ENCODE measurements at places on chromosomes 3 and 15.
A peak's percentile ranks its signal among the peaks of the same experiment; 100 is the strongest.

DNA sequence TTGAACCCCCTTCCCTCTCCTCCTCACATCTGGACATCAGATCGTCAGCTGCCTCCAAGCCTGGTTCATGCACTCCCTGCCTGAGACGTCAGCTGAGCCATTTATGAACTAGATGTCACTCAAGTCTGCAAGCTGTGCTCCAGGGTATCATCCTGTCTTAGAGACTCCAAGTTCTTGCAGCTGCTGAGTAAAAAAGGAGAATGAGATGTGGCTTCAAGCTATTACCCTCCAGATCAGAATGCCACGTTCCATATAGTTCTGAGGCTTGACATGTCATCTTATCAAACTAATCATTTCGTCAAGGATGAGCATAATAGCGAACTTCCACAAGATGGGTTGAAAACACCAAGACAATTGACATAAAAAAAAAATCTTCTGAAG is 766.3 kb downstream of the TBL1XR1 start:
- DNase-seq = no peak

DNA sequence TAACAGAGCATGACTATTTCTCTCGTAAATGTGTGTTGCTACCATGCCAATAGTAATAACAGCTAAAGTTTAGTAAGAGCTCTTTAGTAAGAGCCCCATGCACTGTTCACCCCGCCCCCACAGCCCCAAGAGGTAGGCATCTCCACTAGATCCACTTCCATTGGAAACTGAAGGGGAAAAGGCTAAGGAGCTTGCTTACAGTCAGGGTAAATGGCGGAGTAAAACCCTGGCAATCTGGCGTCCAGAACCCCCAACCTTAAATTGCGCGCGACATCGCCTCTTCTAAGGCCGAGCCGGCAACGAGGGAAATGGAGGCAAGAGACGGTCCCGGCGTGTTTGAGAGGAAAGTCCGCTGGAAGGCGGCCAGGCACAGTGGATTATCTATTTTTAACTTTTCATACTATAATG is 654 bp upstream of the C3orf38 start:
- no peak for DNase-seq

DNA sequence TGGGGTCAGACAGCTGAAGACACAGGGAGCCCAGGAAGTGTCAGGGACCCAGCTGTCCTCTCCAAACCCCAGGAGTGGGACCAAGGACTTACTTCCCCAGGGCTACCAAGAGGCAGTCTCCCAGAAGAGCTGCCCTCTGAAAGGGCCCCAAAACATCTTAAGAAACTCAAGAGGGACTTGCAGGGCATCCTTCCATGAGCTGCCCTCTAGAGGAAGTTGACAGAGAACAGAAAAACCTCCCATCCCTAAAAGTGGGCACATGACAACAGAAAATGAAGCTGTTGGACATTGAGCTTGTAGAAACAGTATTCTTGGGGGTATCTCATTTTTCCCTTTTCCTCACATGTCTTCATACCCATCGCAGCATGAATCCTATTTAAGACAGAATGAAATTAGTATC is 58.9 kb downstream of the MECOM start:
- no peak for DNase-seq

DNA sequence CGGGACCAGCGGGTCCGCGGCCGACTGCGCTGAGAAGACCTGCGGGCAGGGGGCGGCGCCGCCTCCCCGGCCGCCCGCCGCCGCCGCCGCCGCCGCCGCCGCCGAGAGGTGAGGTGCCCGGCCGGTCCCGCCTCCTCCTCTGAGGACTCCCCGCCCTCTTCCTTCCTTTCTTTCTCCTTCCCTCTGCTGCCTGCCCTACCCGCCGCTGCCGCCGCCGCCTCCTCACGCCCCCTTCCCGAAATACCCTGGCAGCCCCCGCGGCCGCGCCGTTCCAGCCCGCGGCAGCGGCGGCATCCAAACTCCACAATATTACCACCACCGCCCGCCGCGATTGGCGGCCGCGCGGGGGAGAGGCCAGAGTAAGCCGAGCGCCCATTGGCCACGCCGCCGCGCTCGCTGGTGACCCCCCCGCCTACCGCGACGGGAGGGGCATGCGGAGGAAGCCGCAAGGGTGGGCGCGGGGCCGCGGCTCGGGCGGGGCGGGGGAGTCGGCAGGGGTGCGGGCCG is 61.8 kb upstream of the ANKRD28 start:
- peak; percentile 78 for DNase-seq

DNA sequence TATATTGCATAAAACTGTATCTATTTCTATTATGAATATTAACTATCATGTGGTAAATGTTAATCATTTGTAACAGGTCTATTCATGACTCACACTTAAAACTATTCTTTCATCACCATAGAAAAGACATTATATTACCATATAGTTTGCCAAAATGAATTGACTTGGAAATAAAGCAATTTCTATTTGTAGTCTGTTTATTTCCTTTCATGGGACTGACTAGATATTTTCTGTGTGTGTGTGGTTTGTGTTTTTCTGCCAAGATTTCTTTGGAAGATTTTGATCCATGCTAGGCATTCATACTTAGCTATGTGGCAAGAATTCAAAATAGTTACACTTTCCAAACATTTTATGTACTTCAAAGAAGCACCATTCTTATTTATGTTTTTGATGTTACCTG is 522.5 kb upstream of the AGTR1 start:
- no peak for DNase-seq

- DNase-seq = no peak
Observed at GRCh38 chr3:35931867-35932266, 292.5 kb downstream of the ARPP21 start.

DNA sequence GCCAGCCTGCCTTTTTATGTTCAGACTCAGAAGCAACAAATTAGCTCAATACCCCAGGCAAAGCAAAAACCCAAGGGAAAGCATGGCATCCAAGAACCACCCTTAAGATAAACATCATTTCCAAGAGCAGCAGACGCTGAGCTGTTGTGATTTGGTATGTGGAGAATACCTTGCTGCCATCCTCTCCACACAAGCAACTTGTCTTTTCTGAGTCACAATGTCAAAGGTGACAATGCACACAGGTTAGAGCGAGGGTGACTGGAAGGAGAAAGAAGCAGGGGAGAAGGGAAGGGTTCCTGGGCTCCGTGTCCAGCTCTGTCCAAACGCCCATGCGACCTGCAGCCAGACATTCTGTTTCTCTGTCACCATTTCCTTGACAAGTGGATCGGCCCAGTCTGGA is 6.0 kb downstream of the PCSK6 start:
- DNase-seq = no peak

DNA sequence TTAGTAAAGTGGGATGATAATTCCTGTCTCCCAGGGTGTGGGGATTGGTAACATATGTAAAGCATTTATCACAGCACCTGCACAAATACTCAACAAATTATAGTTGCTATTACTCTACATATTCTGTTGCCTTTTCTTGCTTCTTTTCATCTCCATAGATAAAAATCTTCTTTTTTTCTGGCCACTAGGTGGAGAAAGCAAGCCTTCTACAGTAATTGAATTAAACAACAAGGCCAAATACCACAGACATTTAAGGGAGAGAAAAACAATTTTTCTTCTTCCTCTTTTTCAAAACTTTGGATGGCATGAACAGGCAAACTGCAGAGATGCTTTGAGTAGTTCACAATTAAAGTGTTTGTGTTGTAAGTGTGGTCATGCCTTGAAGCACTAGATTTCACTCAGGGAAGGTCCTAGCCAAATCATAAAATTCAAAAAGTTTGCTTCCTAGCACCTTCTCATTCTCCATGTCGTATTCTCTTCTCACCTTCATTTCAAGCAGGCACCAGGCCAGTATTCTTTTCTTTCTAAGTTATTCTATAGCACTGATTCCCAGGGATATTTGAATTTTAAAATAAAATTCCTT is 493.4 kb upstream of the TGFBR2 start:
- DNase-seq = no peak

GRCh38 chr3:113377158-113377557 is 64.1 kb downstream of the CFAP44 start:
- DNase-seq = no peak

DNA sequence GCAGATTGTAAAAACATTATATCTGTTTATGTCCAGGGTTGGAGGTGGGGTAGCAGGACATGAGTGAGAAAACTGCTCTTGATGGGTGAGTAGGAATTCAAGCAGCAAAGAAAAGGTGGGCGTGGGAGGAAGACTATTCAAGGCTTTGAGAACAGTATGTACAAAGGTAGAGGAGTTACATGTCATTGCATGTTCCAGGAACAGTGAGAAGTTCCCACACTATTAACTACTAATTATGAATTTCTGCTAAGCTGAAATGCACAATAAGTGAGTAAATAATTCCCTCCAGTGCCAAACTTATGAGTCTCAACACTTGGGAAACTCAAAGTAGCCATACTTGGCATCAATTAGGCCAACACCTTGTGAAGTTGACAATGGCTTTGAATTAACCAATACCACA is 80.1 kb downstream of the SRGAP3 start:
- no peak for DNase-seq

DNA sequence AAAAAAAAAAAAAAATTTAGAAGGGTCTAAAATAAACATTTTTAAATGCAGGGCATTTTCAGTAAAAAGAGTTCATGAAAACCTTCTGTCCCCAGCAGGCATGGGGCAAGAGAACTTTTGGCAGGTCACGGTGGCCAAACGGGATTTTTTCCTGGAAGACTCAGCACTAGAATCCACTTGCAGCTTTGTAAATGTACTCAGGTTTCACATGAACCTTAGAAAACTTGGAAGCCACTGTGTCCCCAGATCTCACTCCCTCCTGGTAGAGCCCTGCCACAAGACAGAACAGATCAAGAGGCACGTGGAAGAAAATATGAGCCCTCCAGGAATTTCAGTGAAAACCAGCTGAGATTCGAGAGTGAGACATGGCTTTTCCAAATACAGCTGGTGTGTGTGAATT is 2.1 kb upstream of the GNB5 start:
- no peak for DNase-seq

- DNase-seq = no peak
Observed at GRCh38 chr15:95880031-95880570, 450.4 kb upstream of the NR2F2 start.

- DNase-seq = no peak
Observed at GRCh38 chr3:148020861-148021260, 611.7 kb downstream of the ZIC1 start.

GRCh38 chr3:198018416-198018815 is 58.4 kb downstream of the LMLN start:
- no peak for DNase-seq

GRCh38 chr15:43483297-43484128 is 9.4 kb downstream of the TP53BP1 start:
- no peak for DNase-seq

- DNase-seq = no peak
Observed at GRCh38 chr3:142484912-142485435, 37.1 kb upstream of the XRN1 start.

GRCh38 chr3:69201658-69202057 is 79.3 kb upstream of the LMOD3 start:
- no peak for DNase-seq

- no peak for DNase-seq
Observed at GRCh38 chr15:40543631-40544294, 21.1 kb downstream of the CCDC32 start.

GRCh38 chr15:65363306-65363705 is 14.5 kb downstream of the IGDCC3 start:
- DNase-seq = no peak

DNA sequence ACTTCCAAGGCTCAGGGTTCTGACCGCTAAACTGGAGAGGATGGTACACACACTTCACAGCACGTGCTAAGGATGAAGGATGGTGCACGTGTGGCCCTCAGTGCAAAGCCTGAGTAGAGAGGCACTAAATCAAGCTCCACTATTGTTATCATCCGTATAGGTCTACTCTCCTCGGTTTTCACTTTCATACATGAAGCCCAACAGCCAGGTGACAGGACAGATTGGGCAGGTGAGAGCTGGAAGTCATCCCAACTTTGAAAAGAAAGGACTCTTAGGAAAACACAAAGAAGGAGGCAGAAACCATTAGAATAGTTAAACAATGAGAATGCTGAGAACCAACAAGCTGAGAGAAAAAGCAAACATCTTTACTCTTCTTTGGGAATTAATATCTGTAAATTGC is 21.1 kb downstream of the MAGI1 start:
- no peak for DNase-seq

DNA sequence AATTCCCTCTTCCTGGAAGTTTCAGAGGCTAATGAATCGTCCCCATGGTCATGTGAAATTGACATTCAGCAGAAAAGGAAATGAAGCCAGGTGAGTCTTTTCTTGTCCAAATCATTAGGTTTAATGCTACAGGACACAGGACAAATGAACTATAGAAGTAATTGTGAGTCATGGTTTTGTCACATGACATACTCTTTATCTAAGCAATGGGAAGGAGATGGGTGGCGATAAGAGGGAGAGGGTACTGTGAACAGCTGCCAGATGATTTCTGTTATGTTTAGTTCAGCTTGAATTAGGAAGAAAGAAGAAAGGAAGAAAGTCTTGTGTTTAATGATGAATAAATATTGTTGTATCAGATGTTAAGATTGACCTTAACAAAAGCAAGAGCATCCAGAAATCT is 515.4 kb upstream of the ZNF717 start:
- DNase-seq = no peak

DNA sequence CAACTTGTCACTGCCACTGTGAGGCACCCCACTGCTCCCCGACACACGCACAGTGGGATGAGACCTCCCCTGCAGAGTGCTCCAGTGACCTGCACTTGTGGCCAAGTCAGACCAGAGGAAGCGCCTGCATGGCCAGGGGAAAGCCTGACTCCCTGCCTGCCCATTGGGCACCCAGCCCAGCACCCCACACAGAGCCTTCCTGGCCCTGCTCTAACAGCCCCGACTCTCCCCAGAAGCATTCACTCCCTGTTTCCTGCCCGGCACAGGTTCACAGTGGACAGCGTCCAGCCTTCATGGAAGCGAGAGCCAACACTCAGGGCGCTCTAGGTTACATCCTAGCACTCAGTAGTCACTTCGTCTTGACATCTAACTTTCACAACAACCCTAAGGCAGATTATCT is 27.8 kb downstream of the RBPMS2 start:
- DNase-seq = no peak

DNA sequence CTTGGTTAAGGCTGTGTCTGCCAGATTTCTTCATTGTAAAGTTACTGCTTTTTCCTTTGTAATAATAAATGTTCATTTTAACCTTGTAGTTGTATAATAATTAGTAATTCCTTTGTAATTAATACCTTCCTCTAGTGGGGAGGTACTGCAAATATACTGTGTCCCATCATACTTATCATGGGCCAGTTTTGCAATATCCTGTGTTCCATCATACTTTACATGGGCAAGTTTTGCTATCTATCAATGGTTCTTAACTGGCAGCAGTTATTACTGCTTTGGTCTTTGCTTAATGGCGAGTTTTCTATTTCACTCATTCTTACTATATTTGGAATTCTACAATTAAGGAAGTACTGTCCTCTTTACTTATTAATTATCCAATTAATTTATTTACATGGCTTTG is 10.6 kb downstream of the ATP2C1 start:
- no peak for DNase-seq

- DNase-seq = no peak
Observed at GRCh38 chr3:32973982-32974381, 22.5 kb downstream of the CCR4 start.
